NCI-H2171 (cell line): ENCODE measurements at places on chromosomes 1 and 21.

- DNase-seq: no peak
These were observed 3.5 kb downstream of the KCNJ9 start for GRCh38 chr1:160084771-160085321.

GRCh38 chr1:206714331-206715058 is 29.8 kb downstream of the MAPKAPK2 start:
- no peak for DNase-seq

DNA sequence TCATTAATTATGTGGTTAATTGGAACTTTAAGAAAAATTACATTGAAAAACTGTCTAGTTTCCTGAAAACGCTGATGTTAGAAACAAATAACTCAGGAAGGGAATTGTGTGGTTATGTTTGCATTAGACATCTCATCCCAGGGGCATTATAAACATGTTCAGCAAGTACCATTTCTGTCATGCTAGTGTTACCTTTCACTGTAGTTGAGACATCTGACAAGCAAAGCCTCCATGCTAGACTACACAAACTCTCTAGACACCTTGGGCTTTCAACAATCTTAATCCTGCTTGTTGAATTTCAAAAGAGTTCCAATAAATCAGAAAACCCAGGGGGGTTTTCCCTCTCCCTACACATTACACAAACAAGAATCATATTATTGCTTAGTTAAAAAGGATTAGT is 536.8 kb downstream of the KCNT2 start:
- peak; percentile 10 for DNase-seq

GRCh38 chr1:156993426-156994147 is 52.0 kb downstream of the ARHGEF11 start:
- DNase-seq: no peak

DNA sequence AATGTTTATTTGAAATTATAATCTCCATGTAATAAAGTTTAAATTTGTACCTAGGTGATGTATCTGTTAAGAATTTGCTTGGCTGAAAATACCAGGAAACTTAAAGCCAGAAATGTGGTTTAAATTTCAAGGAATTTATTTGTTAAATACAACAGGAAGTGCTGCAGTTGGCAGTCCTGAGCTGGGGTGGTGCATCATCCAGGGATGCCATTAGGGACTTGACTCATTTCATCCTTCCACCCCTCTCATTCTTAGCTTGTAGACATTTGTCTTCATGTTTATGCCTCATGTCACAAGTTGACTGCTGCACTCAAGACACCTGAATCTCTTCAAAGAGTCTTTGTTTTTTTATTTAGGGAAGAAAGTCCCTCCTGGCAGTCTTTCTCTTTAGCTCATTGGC is 175.9 kb downstream of the LHX8 start:
- no peak for DNase-seq

DNA sequence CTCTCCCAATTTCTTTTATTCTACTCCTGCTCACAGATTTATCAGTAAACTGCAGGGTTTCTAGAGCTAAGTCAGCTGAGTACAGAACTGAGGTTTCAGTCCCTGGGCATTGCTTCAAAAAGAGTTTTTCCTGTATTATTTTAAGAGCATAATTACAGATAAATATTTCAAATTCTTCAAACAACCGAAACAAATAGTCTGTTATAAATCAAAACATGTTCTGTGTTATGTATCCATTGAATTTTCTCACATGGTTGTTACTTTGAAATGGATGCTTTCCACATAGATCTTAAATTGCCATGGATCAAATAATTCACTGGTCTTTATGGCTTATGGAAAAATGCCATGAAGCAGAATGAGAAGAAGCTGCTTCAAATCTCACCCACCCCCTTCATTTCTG is 64.5 kb downstream of the LRRC8C start:
- no peak for DNase-seq

GRCh38 chr1:89557956-89558355 is 33.3 kb downstream of the LRRC8B start:
- DNase-seq: no peak

DNA sequence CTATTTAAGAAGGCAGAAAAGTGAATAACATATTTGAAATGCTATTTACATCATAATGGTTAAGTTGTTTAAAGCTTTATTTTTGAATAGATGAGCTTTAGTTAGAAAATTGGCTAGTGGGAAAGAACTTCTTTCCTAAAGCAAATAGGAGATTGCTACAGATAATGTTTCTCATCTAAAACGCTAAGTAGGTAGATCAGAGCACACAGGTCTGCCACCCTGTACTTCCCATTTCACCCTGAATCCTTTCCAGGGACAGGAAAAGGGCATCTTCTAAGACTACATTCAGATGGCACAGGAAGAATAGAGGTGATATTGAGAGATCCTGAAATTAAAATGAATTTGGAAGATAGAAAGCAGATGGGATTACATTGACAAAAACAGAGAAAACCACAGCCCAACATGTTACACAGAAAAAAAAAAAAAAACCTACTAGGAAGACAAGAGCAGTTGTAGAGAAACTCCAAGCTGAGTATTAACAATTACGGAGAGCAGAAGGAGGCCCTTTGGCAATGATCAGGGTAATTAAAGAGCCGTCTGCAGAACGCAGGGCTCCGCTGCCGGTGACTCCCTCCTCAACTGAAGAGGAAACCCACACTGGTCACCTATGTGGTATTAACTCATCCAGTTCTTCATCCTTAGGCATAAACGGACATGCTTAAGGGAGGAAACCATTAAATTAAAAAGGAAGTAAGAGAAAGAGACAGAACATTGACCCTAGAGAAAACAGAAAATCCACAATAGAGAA is 53.6 kb upstream of the MAP10 start:
- DNase-seq: no peak

DNA sequence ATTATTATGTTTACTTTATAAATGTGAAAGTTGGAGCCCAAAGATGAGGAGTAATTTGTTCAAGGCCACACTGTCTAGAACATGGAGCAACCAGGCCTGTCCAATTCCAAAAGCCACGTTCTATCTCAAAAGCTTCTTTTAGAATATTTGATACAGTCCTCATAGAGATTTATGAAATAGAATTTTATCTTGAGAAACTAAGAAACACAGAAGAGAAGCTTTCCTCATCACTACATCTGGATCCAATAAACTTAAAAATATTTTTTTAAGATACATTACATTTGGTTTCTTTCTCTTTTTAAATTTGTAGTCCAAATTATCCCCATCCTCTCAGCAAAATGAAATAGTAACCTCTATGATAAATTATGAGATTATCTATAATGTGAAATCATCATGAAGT is 58.9 kb downstream of the DDAH1 start:
- no peak for DNase-seq

DNA sequence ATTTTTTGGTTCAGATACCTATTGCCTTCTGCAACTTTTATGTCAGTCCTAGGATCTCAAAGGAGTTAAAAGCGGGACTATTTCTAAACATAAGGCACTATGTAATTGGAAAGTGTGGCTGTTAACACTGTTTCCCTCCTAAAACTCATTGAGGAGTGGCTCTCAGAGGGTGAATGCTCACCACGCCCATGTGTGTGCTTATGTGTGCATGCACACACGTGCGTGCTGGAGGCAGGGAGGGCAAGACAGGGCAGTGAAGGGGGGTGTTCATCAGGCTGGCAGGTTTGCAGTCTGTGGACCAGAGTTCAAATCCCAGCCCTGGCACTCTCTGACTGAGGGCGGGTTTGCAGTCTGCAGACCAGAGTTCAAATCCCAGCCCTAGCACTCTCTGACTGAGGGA is 22.4 kb downstream of the KCNAB2 start:
- DNase-seq: no peak

DNA sequence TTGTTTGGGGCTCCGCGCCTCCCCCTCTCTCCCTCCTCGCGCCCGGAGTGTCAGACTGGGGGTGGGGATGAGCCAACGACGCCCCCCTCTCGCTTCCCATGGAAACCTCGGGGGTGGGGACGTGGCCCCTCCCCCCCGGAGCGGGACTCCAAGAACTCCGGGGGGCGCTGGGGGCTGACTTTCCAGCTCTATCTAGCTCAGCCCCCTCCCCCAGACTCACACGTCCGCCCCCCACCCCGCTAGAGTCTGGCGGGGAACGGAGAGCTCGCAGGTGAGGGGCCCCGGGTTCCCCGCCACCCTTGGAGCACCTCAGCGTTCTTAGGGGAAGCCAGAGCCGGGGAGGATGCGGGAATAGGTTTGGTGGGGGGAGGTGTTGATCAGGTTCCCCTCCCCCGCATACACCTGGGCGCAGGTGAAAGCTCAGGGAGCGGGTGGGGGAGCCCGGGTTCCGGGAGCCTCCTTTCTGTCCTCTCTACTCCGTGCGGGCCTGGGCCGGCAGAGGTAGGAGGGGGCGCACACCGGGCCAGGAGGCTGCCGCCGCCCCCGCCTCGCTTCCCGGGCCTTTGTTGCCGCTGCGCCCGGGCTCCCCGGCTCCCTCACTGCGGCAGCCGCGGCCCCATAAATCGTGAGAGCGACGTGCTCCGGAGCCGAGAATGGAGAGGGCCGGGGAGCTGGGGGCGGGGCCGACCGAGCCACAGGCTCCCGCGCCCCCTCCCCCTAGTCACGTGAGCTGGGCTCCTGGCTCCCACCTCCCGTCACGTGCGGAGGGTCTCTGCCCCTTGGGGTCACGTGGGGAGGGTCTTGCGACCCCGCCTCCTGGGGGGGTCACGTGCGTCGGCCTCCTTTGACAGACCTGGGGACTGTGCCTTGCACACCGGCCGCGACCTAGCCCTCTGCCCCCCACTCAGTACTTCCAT is 1.9 kb downstream of the EFNA3 start:
- DNase-seq: peak; percentile 90

GRCh38 chr1:186155594-186155993 is 219.5 kb downstream of the TPR start:
- DNase-seq: no peak

GRCh38 chr1:21319447-21320407 is 29.5 kb upstream of the ECE1 start:
- no peak for DNase-seq

- DNase-seq: no peak
These were observed 252.0 kb downstream of the KCTD3 start for GRCh38 chr1:215819114-215819513.

GRCh38 chr21:45484318-45484717 is 57.9 kb downstream of the SLC19A1 start:
- no peak for DNase-seq

GRCh38 chr1:209349363-209350308 is 233.9 kb upstream of the CAMK1G start:
- DNase-seq: no peak

DNA sequence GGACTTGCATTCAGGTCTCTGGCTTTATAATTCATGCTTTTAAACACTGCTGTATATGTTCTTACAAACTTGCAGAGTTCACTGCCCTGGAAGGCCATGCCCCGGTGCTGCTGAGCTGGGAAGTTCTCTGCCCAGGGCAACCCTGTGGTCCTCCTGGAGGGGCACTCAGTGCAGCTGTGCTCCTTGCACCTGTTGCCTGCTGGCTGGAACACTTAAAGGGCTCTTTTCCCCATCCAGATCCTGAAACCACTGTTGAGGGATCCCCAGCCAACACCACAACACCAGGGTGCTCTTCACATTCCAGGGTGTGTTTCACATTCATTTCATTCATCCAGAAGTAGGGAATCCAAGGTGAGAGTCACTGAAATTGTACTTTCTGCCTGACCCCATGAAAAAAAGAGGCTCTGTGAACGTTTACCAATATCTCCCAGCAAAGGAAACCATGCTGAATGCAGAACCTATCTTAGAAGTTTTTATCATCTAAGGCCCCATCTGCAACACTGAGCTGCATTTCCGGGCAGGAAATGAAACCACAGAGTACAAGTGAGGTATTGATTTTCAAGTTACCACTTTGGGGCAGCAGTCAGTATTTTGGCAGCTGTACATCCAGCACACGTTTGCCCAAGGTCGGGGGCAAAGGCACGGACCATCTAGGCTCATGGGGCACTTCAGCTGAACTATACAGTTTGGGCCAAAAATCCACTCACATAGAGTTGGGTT is 16.4 kb upstream of the KIAA0040 start:
- DNase-seq: no peak

DNA sequence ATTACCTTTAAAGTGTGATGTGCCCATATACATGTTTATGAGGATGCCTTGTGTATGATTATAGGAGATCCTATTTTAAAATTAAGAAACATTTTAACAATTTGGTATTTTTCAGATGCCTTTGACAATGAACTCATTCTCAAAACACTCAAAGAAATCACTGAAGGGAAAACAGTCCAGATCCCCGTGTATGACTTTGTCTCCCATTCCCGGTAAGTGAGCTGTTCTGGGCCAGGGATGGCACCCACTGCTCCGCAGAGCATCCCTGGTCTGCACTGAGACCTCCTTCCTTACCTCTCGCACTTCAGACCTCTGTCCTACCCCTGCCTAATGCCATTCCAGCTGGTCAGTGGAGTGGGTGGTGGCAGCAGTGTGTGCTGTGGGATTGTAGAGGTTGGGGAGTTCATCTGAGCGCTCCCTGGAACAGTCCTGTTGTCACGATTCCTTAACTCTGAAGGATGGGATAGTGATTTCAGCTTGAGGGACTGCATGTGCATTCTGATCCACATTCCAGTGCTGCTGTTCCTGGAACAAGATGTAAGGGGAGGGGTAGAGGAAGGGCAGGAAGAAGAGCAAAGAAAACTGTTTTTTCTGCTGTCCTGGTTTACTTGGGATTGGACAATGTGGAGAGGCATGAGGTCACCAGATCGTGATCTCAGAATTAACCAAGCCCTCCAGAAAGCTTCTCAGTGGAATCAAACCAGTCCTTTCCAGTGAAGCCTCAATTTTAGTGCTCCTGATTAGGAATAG is 63.9 kb downstream of the UCK2 start:
- no peak for DNase-seq

DNA sequence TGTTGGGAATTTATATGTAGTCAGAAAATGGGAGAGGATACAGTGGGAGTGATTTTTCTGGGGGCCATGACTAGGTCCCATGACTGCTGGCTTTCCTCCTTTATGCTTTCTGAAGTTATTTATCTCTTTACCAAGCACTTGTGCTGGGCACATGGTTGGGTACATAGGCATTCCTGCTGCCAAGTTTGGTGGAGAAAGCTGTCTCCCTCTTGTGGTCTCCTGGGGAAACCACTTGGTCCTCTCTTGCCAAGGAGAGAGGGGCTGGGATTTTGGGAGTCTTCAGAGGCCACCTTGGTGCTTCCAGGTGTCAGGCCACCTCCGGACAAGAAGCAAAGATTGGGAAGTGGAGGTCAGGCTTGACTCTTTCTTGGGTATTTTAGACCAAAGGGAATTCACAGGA is 120.2 kb upstream of the KCNE2 start:
- no peak for DNase-seq

- no peak for DNase-seq
These were observed 219.8 kb downstream of the NEGR1 start for GRCh38 chr1:72062584-72062983.

DNA sequence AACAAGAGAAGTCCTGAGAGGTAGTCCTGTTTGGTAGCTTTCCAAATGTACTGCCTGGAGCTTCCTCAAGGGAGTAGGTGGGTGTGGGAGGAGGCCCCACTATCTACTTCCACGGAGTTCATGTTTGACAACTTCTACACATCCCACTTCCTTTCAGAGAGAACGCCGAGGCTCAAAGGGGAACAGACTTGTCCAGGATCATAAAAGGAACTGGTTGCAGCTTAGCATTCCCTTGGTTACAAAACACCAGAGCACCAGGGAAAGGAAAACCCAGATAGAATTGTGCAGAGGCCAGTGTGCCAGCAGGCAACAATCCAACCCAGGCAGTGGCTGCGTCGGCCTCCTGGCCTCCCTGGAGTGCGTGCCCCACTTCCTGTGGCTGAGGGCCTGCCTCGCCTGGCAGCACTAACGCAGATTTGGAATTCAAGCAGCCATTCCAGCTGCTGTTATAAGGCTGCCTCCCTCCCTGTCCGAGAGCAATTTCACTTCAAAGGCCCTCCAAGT is 4.2 kb upstream of the RAP1GAP start:
- no peak for DNase-seq

GRCh38 chr21:29771491-29772066 is 168.2 kb downstream of the GRIK1 start:
- no peak for DNase-seq

- DNase-seq: no peak
These were observed 126.4 kb downstream of the ZZZ3 start for GRCh38 chr1:77556045-77556444.
